Stimulated activated CD4-positive, alpha-beta T cell treated with anti-CD3 and anti-CD28 coated beads, Interleukin-4, amount 100 ng/mL, for 48 hours (primary cell): ENCODE measurements at places on chromosomes 1 and 21.

- DNase-seq = no peak
Measured at GRCh38 chr1:65362545-65362944, 53.2 kb downstream of the DNAJC6 start.

GRCh38 chr1:182330303-182330702 is 61.3 kb downstream of the GLUL start:
- no peak for DNase-seq

GRCh38 chr1:119978018-119978505 is 81.7 kb upstream of the ADAM30 start:
- no peak for DNase-seq

GRCh38 chr1:61552630-61553305 is 172.2 kb downstream of the TM2D1 start:
- no peak for DNase-seq

DNA sequence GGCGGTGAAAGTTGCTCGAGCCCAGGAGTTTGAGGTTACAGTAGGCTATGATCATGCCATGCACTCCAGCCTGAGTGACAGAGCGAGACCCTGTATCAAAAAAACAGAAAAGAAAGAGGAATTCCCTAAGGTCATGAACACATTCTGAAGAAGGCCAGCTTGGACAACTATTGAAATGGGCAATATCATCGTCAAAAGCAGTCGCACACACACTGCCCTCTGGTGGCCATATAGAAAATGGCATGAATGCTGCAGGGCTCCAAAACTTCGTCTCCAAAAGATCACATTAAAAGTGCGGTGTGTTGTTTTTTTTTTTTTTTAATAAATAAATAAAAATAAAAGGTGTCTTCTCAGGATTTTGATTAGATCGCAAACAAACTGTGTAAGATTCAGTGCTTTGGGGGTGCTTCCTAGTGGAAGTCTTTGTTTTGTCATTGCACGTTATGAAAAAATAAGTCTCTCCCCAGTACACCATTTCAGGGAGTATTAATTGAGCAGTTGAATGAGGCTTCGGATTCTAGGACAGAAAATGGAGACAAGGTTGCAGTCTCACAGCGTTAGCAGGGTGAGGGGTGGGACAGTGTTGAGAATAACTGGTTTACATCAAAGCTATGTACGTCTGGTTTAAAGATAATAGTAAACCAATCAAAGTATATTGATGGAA is 87.5 kb upstream of the FMN2 start:
- no peak for DNase-seq

GRCh38 chr1:242225767-242226573 is 227.1 kb upstream of the MAP1LC3C start:
- no peak for DNase-seq

DNA sequence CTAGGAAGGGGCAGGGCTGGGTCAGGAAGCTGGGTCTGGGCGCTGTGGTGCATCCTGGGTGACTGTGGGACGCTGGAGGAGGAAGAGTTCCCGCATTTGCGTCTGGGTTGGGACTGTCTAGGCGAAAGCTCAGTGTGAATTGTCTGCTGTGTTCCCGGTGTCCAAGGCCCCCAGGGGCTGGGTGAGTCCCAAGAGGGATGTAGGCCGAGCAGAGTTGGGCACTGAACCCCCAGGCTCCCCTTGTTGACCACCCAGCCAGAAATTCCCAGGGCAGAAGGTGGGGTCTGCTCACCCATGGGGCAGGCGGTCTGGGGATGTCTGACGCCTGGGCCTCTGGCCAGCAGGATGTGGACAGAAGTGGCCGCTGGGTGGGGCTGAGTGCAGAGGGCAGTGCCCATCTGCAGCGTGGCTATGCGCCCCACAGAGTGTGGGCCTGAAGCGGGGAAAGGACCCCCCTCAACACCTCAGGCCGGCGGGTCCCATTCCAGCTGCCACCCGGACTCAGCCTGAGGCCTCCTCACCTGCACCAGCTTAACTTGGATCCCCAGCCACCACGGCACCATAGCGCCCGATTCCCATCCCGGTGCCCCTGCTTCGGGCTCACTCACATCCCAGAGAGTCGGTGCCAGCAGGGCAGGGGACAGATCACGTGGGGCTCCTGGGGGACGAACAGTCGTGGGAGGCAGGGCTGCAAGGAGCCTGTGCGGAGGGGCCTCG is 37.0 kb upstream of the POFUT2 start:
- no peak for DNase-seq

DNA sequence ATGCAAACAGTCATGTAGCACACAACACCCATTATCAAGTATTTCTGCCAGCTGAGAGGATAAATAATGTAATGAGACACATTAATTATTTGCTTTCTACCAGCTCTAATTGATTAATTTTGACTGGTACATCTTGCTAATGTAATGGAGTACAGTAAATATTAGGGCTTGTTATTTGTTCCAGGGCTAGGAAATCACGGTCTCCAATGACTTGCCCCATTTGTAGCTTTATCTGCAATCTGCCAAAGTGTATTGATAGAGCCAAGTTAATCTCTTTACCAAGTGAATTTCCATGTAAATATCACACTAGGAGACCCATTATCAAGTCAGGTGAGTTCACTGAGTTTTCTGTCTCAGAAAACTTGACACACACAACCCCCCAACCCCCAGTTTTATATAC is 55.1 kb downstream of the RGS13 start:
- no peak for DNase-seq

DNA sequence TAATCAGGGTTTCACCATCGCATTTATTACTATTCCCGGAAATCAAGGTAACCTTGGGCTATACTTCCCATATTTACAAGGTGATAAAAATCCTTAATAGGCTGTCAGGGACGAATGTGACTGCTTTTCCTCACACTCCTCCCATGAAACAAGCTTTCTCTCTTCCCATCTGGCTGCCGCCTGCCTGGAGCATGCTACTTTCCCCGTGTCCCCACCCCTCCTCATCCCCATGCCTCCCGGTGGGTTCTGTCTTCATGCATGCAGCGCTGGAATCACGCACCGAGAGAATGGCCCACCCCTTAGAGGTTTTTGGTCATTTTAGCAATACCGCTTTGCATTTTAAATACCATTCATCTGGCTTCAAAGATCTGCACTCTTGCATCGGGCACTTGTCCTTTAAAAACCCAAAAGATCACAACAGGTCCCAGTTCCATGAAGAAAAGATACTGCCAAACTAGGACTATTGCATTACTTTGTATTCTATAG is 339.1 kb downstream of the NTNG1 start:
- DNase-seq = no peak

DNA sequence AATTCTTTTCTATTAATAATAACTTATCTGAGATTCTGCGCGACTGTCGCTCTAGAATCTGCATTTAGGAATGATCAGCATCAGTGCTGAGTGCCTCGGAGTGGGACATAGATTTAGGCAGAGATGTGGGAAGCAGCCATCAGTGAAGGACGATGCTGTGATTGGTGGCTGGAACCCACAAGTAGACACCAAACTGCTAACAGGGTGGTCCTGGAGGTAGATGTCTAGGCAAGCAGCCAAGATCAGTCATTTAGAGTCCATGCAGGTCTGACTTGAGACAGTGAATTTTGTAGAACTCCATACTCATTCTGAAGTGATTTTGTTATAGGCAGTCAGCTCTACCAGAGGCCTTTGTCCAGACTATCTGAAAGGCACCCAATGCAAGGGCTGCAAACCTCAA is 51.8 kb upstream of the LYST start:
- no peak for DNase-seq

DNA sequence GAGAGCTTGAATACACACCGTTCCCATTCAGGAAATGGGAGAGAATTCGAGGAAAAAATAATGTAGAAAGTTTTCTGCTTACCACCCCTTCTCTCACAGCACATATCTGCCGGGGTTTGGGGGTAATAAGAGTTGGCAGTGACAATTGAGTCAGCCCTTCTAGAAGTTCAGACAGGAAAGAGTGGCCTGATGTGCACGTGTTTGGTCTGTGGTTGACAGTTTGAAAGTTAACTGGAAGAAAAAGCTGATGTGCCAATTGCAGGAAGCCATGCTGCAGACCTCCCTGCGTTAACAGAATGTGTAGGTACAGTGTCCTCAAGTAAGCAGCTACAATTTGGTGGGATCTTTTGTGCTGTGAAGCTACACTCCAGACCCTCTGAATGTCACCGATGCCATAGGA is 50.9 kb downstream of the DHX9 start:
- no peak for DNase-seq

- DNase-seq = no peak
Measured at GRCh38 chr1:66330722-66331141, 203.2 kb upstream of the SGIP1 start.

DNA sequence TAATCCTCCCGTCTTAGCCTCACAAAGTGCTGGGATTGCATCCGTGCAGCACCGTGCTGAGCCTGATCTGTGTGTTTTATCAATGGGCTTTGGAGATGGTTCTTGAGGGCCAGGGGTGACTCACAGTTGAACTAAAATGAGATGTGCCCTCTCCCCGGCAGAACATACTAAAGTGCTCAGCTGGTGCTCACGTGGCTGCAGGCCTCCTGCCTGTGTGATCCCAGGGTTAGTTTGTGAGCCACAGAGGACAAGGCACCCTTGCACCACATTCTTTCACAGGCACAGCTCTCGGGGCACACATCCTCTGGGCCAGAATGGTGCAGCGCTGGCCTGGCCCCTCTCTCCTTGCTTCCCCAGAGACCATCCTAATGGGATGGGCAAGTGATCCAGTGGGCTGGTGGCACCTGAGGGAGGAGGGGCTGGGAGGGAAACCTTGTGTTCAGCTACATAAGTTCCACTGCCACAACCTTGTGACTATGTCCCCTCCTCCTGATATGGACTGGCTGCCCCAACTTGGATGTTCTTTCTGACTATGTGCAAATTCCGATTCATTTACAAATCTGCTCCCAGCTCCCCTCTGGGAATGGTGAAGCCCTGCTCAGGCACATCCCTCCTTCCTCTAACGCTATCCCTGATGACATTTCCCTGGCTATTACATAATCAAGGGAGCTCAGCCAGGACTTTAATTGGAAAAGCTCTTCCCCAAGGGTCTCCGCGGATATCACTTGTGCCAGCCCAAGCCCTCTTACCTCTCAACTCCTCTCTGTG is 197.0 kb upstream of the EDN2 start:
- DNase-seq = no peak

DNA sequence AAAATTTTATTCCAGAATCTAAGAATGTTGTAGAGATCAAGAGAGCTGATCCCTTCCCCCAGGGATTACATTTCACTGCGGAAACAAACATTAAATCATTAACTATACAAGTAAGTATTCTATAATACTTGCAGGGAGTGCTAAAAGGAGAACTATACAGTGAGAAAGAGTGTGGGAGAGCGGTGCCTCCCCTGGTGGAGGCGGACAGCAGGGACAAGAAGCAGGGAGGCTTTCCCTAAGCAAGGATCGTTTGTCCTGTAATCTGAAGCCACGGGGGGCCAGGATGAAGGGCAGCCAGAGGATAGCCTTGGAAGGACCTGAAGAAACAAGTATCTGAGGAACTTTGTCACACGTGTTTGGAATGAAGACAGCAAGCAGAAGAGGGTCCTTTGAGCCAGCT is 40.1 kb downstream of the SLC9C2 start:
- no peak for DNase-seq

GRCh38 chr1:13996334-13996733 is 296.3 kb downstream of the PRDM2 start:
- DNase-seq = no peak

DNA sequence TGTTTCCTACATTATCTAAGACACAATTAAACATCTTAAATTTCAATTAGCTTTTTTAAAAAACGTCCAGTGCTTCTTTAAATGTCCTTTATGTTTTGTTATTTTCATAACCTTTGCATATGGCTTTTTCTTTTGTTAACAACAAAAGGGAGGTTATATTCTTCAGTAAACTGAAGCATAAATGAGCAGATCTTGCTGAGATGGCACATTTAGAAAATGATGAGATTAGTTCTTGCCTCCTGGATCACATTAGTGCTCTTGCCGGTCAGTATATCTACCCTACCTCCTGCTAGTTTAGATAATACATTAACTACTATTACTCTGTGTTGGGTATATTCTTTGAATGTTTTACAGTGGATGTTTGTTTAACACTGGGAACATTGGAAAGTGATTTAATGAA is 126.1 kb downstream of the DISP1 start:
- no peak for DNase-seq

- DNase-seq = no peak
Measured at GRCh38 chr1:158494796-158495195, 22.8 kb downstream of the OR10R2 start.

DNA sequence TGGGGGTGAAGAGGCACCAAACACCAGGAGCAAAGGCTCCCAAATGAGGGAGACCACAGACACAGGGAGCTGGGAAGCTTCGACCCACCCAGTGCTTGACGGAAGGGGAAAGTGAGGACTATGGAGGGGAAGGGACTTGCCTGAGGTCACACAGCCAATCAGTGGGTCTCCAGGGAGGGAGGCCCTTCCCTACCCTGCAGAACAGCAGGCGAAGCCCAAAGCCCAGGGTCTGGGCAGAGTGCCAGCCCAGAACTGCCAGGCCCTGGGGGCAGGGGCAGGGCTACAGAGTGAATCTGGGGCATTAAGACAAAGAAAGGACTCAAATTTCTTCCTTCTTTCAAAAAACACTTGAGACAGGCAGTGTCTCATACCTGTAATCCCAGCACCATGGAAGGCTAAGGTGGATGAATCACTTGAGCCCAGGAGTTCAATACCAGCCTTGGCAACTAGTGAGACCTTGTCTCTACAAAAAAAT is 45.5 kb upstream of the ECE1 start:
- no peak for DNase-seq

DNA sequence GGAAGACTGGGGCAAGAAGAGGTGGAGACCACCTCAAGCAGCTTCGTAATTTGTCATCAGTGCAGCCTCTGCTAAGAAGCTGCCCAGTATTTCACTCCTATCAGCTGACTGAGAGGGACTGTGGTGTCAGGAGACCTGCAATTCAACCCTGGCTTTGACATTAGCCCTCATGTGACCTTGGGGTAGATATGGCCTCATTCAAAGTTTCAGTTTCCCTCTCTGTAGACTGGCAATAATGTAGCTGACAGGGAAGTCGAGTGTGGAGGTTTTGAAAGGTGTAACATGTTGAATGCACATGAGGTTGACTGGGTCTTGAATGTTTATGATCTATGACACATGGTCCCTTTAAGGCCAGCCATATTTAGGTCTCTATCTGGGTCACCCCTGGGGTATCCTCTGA is 2.2 kb upstream of the SPRR4 start:
- DNase-seq = no peak

- DNase-seq = no peak
Measured at GRCh38 chr1:205214756-205215155, 3.3 kb upstream of the DSTYK start.

- no peak for DNase-seq
Measured at GRCh38 chr1:33599516-33600115, 127.2 kb downstream of the ZSCAN20 start.
